ENCODE measurements at places on chromosomes 1 and 21.
A peak's percentile ranks its signal among the peaks of the same experiment; 100 is the strongest.

DNA sequence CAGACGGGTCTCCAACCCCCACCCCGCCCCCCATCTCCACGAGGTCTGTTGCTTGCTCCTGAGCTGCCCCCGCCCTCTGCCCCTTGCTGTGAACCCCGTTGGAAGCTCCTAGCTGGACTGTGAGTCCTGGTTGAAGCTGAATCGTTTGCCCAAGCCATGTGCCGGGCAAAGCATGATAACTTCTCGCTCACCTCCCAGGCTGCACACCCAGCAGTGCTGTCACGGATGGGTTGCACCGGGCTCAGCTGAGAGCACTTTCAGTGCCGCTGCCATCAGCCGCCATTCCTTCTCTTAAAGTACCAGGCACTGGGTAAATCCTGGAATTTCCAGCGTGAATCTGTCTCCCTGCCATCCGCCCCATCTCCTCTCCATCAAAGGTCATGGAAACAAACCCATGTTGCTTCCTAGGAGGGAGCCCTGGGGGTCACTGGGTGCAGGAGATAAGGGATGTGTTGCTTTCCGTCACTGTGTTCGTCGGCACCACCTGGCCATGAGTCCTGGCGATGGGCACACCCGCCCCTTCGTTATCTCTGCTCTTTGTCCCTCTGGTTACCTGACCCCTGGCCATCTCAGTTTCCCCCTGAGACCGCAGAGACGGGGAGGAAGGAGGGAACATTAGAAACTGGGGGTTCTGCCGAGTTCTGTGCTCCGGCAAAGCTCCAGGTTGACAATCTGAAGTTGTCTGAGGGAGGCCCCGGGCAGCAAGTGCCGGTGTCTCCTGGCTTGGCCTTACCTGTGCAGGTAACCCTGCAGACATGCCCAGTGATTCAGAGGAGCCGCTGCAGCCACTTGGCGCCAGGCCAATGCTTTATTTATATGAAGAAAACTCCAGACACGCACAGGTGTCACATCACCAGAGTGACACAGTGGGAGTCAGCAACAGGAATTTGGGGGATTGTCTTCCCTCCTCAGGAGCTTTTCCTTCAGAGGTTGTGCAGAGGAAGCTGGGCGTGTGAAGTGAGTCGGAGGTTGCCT lies 2.7 kb downstream of the PDE9A start:
- no peak for DNase-seq

- no peak for DNase-seq
Observed at GRCh38 chr1:90720145-90720636, 3.1 kb upstream of the BARHL2 start.

- no peak for DNase-seq
Observed at GRCh38 chr1:230458509-230458908, 32.4 kb upstream of the PGBD5 start.

DNA sequence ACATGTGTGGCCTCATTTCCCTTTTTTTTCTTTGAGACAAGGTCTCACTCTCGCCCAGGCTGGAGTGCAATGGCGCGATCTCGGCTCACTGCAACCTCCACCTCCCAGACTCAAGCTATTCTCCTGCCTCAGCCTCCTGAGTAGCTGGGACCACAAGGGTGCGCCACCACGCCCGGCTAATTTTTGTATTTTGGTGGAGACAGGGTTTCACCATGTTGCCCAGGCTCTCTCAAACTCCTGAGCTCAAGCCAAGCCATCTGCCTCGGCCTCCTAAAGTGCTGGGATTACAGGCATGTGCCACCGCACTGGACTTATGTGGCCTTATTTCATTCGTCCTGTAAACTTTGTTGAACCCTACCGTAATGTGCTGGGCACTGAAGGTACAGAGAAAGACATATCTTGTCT lies 569 bp upstream of the WARS2 start:
- peak; percentile 8 for DNase-seq

- DNase-seq = no peak
Observed at GRCh38 chr21:33032434-33033047, 6.8 kb downstream of the OLIG2 start.

DNA sequence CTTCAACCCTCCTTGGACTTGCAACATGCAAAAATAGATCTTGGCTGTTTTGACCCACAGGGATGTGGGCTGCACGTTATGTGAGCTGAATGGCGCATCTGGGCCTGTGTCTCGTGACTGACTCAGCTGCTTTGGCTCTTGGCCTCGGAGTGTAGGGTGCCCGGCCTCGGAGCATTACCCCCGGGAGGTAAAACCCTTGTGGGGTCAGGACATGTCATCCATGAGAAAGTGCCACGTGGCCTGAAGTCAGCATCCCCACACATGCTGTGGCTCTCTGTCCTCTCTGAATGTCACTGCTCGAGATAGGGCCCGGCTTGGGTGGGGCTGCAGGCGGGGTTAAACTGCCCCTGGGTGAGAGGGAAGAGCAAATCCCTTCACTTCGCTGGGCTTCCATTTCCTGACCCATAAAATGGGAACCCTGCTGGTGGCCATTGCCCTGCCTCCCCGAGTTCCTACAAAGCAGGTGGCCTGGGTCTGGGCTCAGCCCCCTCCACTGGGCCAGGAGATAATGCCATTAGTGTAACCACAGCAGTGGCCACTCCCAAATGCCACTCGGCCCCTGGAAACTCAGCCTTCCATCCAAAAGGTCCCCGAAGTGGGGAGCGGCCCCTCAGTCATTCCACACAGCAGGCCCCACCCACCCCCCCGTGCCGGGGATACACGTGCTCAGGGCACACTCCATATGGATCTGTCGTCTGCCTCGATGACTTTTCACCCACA lies 22.8 kb upstream of the TSPEAR start:
- DNase-seq = no peak

DNA sequence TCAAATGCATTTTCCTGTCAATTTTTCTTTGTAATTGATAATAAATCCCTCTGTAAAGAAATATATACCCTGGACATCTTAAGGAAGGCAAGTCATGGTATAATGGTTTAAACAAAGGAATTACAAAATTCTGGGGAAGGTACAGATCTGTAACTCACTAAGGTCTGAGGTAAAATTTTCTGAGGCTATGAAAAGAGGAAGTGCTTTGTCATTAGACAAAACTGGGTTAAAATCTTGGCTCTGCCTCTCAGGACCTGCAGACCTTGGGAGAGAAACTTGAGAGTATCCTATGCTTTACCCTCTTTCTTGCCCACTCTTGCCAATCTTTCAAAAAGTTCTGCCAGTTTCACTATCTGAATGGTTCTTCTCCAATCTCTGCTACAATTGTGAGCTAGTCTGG lies 26.8 kb upstream of the BEND5 start:
- DNase-seq = no peak

- DNase-seq = peak; percentile 91
Observed at GRCh38 chr1:156193488-156194299, at the start of gene SLC25A44. Gene SLC25A44 (plus strand): TSS chr1:156194104. CDS start chr1:156199848, 5,744 bp downstream.

DNA sequence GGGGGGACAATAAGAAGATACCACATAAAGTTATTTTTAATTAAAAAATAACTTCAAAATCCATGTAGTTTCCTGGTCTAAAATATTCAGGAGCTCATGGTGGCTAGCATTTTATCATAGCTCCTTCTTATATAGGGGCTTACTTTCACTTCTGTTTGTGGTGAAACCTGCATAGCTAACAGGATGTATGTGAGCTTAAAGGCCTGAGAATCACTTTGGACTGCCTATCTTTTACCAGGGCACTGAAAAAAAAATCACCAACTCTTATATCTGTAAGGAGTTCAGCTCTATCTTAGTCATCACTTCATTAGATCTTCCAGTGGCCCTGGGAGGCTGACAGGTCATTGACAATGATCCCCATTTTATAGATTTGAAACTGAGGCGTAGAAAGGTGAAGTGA lies 21.3 kb downstream of the UROD start:
- no peak for DNase-seq

GRCh38 chr1:147084273-147085096 lies 87.8 kb downstream of the PRKAB2 start:
- peak; percentile 63 for DNase-seq

Measured in stimulated activated CD8-positive, alpha-beta memory T cell treated with anti-CD3 and anti-CD28 coated beads, Interleukin-12 subunit alpha, Interleukin-12 subunit beta, amount 100 ng/mL, for 4 hours (primary cell).